Neural crest cell (in vitro differentiated cells): ENCODE measurements at places on chromosomes 6 and 20. TPM values are rescaled to one million over a fixed set of nuclear protein-coding genes. Genes with fewer than 3 reads are reported as not detected.

GRCh38 chr6:423799-424345 is 32.3 kb downstream of the IRF4 start:
- no peak for DNase-seq
- no peak overlapping the region for H3K27ac ChIP-seq
- H3K4me3 ChIP-seq: no peak overlapping the region
- H3K4me1 ChIP-seq: no peaks in the 10 kb centered on the region
- peaks cover 15% of the 10 kb centered on the region for H3K27me3 ChIP-seq

The OOEP gene
- not detected in 2 replicates for total RNA-seq

- H3K4me3 ChIP-seq: no peak overlapping the region
- peak overlapping the region; percentile 88 for H3K27ac ChIP-seq
- peaks cover 3% of the 10 kb centered on the region for H3K27me3 ChIP-seq
- no peaks in the 10 kb centered on the region for H3K36me3 ChIP-seq
- no peak for DNase-seq
These were observed 69.7 kb upstream of the TOX2 start for GRCh38 chr20:43844778-43845614.

The THBS2 gene
- total RNA-seq: 0.39 and 1.3 TPM in 2 replicates

DNA sequence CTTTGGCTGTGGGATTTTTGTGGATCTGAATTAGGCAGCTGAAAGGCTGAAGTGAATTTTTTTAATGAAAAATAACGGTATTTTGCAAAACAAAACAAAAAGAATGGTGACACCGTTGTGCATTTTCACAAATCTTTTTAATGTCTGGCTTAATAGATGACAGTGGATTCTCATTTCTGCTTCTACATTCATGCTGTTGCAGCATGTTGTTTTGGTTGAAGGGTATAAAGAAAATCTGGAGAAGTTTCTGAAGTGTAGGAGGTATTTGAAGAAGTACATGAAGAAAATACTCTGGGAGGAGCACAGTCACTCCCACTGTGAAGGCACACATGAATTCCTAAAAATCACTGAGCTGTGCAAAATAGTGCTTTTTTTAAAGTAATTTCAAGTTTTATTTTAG is 3.1 kb upstream of the MAP3K5 start:
- no peak overlapping the region for H3K27ac ChIP-seq
- peaks cover 11% of the 10 kb centered on the region for H3K4me1 ChIP-seq
- no peak overlapping the region for H3K4me3 ChIP-seq
- no peak for DNase-seq
- H3K36me3 ChIP-seq: no peaks in the 10 kb centered on the region

GRCh38 chr6:14321992-14322772 is 204.6 kb downstream of the CD83 start:
- H3K27ac ChIP-seq: no peak overlapping the region
- H3K27me3 ChIP-seq: no peaks in the 10 kb centered on the region
- H3K36me3 ChIP-seq: no peaks in the 10 kb centered on the region
- H3K4me3 ChIP-seq: no peak overlapping the region
- peaks cover 35% of the 10 kb centered on the region for H3K4me1 ChIP-seq

GRCh38 chr6:4489538-4489937 is 286.7 kb upstream of the CDYL start:
- no peaks in the 10 kb centered on the region for H3K27me3 ChIP-seq
- peak overlapping the region; percentile 81 for H3K27ac ChIP-seq
- no peak overlapping the region for H3K4me3 ChIP-seq
- no peak for DNase-seq
- peaks cover 9% of the 10 kb centered on the region for H3K36me3 ChIP-seq

The MCUR1 gene
- 24.9 and 25.2 TPM in 2 replicates for total RNA-seq

The TMEM244 gene
- not detected in 2 replicates for total RNA-seq

GRCh38 chr20:9616833-9617461 is 102.6 kb downstream of the LAMP5 start:
- peak; percentile 51 for DNase-seq
- no peak overlapping the region for H3K27ac ChIP-seq
- H3K36me3 ChIP-seq: no peaks in the 10 kb centered on the region
- no peaks in the 10 kb centered on the region for H3K27me3 ChIP-seq

DNA sequence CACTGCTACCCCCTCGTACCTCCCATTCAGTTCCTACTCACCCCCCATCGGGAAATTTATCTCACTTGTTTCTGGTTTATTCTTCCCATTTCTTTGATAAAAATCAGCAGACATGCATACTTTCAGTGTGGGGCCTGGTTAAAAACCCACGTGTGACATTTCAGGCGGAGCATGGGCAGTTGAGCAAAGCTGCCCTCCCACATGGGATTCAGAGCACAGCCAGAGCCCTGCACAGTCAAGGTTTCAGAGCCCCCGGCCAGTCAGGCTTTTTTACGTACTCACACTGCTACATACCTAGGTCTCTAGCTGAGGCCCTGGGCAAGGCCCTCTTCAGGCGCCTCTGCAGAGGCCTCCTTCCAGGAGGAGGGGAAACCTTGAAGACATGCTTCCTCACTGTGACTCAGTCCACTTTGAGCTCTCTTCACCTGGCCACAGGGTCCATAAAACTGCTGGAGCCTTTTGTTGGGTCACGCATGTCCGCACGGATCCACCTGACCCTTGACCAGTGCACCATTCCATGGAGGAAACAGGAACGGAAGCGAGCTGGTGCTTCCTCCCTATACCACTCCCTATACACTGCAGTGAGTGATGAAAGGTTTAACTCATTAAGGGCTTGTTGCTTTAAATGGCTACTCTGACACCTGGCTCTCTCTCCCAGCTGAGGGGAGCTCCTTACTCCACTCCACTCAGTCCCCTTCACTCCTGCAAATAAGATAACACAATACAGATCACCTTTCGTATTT is 713.3 kb downstream of the PRKN start:
- no peaks in the 10 kb centered on the region for H3K27me3 ChIP-seq
- no peaks in the 10 kb centered on the region for H3K4me1 ChIP-seq
- no peaks in the 10 kb centered on the region for H3K36me3 ChIP-seq

DNA sequence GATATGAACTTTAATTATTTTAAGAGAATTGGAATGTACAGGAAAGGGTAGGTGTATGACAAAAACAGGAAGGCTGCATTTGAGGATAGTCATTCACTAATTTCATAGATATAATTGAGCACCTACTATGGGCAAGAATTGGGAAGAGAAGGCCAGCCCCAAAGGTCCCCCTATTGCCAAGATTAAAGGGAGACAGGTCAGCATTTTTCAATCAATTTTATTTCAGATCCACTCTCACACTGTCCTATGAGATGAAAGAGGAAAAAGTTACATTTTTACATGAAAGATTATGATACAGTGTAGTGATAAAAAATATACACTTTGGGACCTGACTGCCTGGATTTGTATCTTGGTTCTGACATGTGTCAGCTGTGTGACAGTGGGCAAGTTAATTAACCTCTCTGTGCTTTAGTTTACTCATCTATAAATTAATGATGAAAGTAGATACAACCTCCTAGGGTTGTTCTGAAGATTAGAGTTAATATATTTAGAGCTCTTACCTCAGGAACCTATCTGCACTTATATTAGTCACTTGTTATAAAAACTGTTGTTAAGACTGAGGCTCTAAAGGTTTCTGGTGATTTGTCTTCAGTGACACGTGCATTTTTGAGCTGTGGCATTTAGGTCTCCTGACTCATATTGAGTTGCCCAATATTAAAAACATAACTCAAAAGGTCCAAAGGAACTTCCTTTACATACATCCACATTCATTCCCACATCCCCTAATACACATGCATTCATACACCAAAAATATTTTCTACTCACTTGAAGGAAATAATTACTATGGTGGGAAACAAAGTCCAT is 45.7 kb downstream of the SCGN start:
- no peaks in the 10 kb centered on the region for H3K27me3 ChIP-seq
- DNase-seq: no peak
- no peaks in the 10 kb centered on the region for H3K36me3 ChIP-seq
- H3K27ac ChIP-seq: no peak overlapping the region
- no peaks in the 10 kb centered on the region for H3K4me1 ChIP-seq
- no peak overlapping the region for H3K4me3 ChIP-seq

The TRIM10 gene
- not detected in 2 replicates for total RNA-seq

GRCh38 chr6:22873513-22874136 is 304.3 kb downstream of the HDGFL1 start:
- no peak overlapping the region for H3K27ac ChIP-seq
- peaks cover 16% of the 10 kb centered on the region for H3K4me1 ChIP-seq
- no peak overlapping the region for H3K4me3 ChIP-seq
- H3K27me3 ChIP-seq: no peaks in the 10 kb centered on the region
- peaks cover 11% of the 10 kb centered on the region for H3K36me3 ChIP-seq
- no peak for DNase-seq

- H3K36me3 ChIP-seq: no peaks in the 10 kb centered on the region
- no peaks in the 10 kb centered on the region for H3K4me1 ChIP-seq
- DNase-seq: no peak
- no peak overlapping the region for H3K4me3 ChIP-seq
- peaks cover 4% of the 10 kb centered on the region for H3K27me3 ChIP-seq
These were observed 292.6 kb downstream of the CLVS2 start for GRCh38 chr6:123288649-123289048.
